ENCODE measurements at places on chromosomes 5 and 9. TPM values are rescaled to one million over a fixed set of nuclear protein-coding genes. Genes with fewer than 3 reads are reported as not detected.

LCN9 gene
- not detected for total RNA-seq

- DNase-seq: no peak
Observed at GRCh38 chr9:746661-747434, 94.6 kb upstream of the DMRT1 start.

DNA sequence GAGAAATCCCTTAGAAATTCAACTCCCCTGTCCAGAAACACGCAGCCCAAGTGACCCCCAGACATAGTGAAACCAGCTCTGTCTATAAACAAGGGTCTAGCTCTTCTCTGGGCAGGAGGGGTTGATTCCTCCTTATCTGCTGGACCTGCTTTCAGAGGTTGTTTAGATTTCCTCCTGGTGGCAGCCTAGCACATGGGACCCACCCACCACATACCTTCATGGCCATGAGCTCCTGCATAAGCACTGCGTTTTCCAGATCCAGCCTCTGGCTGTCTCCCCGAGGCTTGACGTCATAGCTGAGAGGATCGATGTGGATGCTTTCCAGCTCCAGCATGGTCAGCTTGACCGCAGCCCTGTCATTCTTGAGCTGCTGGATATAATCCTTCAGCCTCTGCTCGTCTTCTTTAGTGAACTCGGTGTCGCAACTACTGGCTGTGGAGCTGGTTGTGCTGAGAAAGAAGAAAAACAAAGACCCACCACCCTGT, 77.0 kb downstream of the DCP2 start:
- no peak for DNase-seq

GRCh38 chr5:160496784-160497183, 75.1 kb downstream of the PTTG1 start:
- no peak for DNase-seq

BTNL9 gene
- 37.6 TPM for total RNA-seq

SLC28A3 gene
- total RNA-seq: 1.0 TPM

- no peak for DNase-seq
Observed at GRCh38 chr5:4189317-4189716, 593.7 kb downstream of the IRX1 start.

GRCh38 chr5:179860301-179860700, 1.7 kb upstream of the MRNIP start:
- DNase-seq: no peak

RGMB gene
- 15.4 TPM for total RNA-seq

GRCh38 chr5:74974451-74975091, 77.8 kb downstream of the GCNT4 start:
- no peak for DNase-seq

GRCh38 chr9:76198336-76198735, 195.9 kb downstream of the RFK start:
- no peak for DNase-seq

MAMDC2 gene
- total RNA-seq: 10.8 TPM

DNA sequence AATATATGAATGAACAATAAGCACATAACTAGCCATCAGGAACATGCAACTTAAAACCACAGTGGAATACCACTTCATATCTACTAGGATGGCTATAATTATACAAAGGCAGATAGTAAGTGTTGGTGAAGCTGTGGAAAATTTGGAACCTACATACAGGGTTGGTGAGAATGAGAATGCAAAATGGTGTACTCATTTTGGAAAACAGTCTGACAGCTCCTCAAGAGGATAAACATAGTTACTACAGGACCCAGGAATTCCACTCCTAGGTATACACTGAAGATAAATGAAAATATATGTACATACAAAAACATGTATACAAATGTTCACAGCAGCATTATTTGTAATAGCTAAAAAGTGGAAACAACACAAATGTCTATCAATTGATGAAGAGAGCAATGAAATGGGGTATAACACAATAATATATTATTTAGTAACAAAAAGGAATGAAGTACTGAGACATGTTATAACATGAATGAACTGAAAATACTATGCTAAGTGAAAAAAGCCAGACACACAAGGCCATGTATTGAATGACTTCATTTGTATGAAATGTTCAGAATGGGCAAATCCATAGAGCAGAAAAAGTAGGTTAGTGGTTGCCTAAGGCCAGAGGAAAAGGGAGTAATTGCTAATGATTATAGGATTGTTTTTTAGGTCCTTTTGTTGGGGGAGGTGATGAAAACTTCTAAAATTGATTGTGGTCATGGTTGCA, 31.2 kb upstream of the CDK5RAP2 start:
- no peak for DNase-seq

Data from Right ventricle myocardium inferior (tissue), 1 donor.